Lung microvascular endothelial cell (primary cell): ENCODE measurements at places on chromosomes 7 and 10. TPM values are rescaled to one million over a fixed set of nuclear protein-coding genes. Genes with fewer than 3 reads are reported as not detected.

The MKRN1 gene
- 35.1 and 39.1 TPM in 2 replicates for total RNA-seq

The LIPN gene
- total RNA-seq: not detected in 2 replicates

The CHAT gene
- total RNA-seq: not detected in 2 replicates

DNA sequence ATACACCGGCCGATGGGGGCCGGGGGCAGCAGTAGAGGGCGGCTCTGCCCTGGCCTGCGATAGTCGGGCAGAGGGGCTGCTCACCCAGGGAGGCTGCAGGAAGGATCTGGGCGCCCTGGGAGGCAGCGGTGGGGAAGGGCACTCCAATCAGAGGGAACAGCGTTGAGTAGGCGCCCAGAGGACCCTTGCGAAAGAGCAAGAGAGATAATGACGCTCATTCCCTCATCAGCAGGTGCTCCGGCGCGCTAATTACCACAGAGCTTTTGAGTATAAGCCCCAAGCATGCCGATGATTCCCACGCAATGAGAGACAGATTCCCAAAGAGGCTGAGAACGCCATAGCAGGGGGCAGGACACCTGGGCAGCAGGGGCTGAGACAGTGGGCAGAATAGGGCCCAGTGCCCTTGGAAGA lies 215.3 kb downstream of the MAD1L1 start:
- no peak for DNase-seq

DNA sequence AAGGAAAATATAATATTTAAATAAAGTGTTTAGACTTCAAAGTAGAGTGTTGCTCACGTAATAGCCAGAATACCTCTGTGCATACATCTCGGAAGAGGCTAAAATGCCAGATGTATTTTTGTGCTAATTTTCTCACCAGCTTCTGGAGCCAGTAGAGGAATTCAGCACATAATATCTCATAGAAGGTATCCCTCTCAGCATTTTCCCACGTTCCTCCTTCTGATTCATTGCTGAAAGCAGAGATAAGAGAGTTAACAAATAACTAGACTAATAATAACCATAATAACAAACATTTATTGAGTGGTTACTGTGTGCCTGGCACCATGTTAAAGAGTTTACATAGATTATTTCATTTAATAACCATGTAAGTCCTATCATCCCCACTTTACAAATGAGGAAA lies 123.6 kb downstream of the VTI1A start:
- DNase-seq: no peak

- DNase-seq: peak; percentile 10
These were observed 355.7 kb upstream of the AKR1E2 start for GRCh38 chr10:4470231-4470835.

DNA sequence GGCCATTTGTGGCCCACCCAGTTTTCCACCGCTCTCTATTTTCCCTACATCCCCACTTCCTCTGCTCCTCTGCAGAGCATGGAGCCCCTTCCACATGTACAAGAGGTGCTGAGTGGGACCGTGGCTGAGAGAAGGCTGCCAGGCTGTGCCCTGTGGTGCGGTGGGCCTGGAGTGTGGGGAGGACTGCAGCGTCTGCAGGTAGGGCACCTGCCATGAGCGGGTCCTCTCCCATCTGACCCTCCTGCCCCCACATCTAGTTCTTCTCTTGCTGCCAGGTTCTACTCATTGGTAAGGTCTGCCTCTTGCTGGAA lies 145.6 kb upstream of the FAM20C start:
- DNase-seq: no peak

DNA sequence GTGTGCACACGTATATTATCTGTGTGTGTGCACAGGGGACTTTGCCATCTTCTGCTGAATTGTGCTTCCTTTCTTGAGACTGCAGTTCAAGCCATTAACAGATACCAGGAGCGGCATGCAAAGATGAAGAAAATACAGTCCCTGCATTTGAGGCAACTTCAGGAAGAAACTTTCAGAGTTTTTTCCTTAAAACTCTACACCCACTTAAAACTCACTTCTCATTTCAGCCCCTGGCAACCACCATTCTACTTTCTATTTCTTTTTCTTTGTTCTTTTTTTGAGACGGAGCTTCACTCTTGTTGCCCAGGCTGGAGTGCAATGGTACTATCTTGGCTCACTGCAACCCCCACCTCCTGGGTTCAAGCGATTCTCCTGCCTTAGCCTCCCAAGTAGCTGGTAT lies 448.9 kb upstream of the ZMIZ1 start:
- no peak for DNase-seq
